ENCODE measurements at places on chromosomes 2 and 18.

GRCh38 chr2:8569332-8569930 lies 112.4 kb upstream of the ID2 start:
- H3K27me3 ChIP-seq: no peaks in the 10 kb centered on the region
- H3K4me3 ChIP-seq: no peak overlapping the region
- H3K36me3 ChIP-seq: no peaks in the 10 kb centered on the region
- no peak for ATAC-seq
- peaks cover 6% of the 10 kb centered on the region for H3K4me1 ChIP-seq
- no peak overlapping the region for H3K27ac ChIP-seq

GRCh38 chr2:218710334-218710686 lies 325 bp upstream of the TTLL4 start:
- H3K27me3 ChIP-seq: no peaks in the 10 kb centered on the region
- H3K36me3 ChIP-seq: no peaks in the 10 kb centered on the region
- no peak for ATAC-seq
- H3K4me3 ChIP-seq: peak overlapping the region; percentile 96

- H3K27ac ChIP-seq: peak overlapping the region; percentile 16
- peak; percentile 83 for ATAC-seq
- H3K27me3 ChIP-seq: no peaks in the 10 kb centered on the region
- peaks cover 3% of the 10 kb centered on the region for H3K4me1 ChIP-seq
- H3K36me3 ChIP-seq: no peaks in the 10 kb centered on the region
- H3K4me3 ChIP-seq: peak overlapping the region; percentile 7
Measured at GRCh38 chr2:207467716-207468347, 61.9 kb upstream of the CREB1 start.

DNA sequence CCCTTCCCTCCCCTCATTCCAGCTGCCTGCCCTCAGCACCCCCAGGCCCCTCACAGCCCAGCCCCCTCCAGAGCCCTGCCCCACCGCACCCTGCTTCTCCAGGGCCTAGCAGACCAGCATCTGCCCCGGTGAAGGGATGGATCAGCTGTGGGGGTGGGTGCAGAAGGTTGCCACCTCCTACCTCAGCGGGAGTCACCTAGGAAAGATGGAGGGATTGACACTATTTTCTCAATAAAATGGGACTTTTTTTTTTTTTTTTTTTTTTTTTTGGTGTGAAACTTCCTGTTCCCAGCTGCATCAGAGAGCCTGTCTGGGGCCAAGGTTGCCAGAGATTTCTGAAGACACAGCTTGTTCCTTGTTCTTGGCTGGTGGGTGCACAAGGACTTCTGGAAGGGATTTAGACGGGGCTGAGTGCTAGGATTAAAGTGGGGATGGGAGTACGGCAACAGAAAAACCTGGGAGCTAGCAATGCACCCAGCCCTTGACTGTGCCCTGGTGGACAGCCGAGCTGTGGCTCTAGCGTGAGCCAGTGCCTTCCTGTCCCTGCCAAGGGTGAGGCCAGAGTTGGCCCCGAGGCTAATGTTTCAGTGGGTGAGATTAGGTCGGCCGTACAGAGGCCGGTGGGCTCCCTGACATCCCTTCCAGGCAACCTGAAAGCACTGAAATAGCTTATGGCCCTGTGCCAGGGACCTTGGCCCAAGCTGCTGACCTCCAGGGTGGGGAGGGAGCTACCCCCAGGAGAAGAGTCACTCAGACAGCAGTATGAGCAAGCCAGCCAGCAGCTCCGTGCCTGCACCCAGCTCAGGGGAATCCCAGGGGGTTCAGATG lies 4.6 kb downstream of the B3GNT7 start:
- peaks cover 21% of the 10 kb centered on the region for H3K27me3 ChIP-seq
- H3K4me3 ChIP-seq: no peak overlapping the region
- H3K36me3 ChIP-seq: no peaks in the 10 kb centered on the region
- ATAC-seq: no peak
- no peak overlapping the region for H3K27ac ChIP-seq
- peaks cover 8% of the 10 kb centered on the region for H3K4me1 ChIP-seq

DNA sequence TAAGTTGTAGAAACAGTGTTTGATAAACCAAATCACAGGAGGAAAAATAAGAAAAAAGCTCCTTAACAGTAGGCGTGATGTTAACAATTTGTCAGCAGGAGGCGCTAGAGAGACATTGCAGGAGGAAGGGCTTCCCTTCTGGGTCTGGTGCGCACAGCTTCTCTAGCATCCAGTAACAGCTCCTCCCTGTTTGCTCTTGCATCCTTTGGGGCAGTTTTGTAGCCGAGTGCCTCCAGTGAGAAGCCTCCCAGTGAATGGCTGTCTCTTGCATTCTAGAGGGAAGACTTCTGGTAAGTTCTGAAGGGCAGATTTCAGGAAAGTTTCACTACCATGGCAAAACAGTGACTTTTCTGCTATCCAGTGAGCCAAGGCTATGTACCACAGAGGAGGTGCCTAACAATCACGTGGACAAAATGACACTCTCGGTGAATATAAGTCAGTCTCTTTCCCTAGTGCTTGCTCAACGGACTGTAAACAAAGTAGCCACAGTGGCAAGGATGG lies 9.5 kb upstream of the ZNF396 start:
- ATAC-seq: peak; percentile 80
- peaks cover 30% of the 10 kb centered on the region for H3K27me3 ChIP-seq
- no peaks in the 10 kb centered on the region for H3K4me1 ChIP-seq
